Hematopoietic multipotent progenitor cell (in vitro differentiated cells): ENCODE measurements at places on chromosomes 2 and 18. TPM values are rescaled to one million over a fixed set of nuclear protein-coding genes. Genes with fewer than 3 reads are reported as not detected.
A peak's percentile ranks its signal among the peaks of the same experiment; 100 is the strongest.

PIEZO2 gene
- total RNA-seq, result 1.3 TPM

- DNase-seq, result no peak
Measured at GRCh38 chr18:74226156-74226555, 65.6 kb downstream of the CYB5A start.

- DNase-seq, result no peak
Measured at GRCh38 chr2:60051991-60052390, 501.5 kb downstream of the BCL11A start.

GRCh38 chr2:16201848-16202247 is 261.5 kb downstream of the MYCN start:
- DNase-seq, result no peak

DNA sequence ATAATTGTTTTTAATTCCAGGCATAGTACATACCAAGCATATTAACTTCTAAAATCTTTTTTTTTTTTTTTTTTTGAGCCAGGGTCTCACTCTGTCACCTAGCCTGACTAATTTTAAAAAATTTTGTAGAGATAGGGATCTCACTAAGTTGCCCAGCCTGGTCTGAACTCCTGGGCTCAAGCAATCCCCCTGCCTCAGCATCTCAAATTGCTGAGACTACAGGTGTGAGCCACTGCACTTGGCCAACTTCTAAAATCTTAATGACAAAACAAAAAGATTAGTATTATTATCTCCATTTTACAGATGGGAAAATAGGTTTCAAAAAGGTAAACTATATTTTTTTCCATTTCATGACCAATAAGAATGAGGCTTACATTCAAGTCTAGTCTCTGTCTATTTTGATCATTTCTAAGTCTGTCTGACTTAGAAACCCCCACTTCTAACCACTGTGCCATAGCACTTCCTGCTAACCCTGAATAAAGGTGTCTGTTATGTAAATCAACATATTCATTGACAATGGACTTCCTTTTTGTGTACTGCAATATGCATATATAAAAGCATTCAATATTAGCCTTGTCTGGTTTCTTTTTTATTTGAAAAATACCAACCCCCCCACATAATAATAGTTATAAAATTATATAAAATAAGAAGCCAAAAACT is 28.7 kb upstream of the ZEB2 start:
- DNase-seq, result peak; percentile 28

DNA sequence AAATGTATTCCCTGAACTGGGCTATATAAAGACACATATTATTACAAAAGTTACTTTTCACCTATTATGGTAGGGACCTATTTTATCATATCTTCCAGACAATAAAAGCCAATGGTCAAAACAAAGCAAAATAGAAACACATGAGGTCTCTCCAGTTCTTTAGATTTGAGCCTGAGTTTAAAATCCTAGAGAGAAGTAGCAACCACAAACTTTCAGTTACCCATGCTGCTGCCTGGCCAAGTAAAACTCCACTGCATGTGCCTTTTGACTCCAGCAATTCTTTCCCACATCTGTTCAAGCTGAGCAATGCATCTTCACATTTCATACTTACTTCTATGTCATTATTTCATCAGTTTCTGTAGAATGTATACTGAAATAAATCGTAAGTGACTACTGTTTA is 405.3 kb downstream of the STK39 start:
- no peak for DNase-seq

GRCh38 chr18:75057169-75057960 is 151.6 kb downstream of the PTGR3 start:
- no peak for DNase-seq
